ENCODE measurements at places on chromosomes 1 and 21.
A peak's percentile ranks its signal among the peaks of the same experiment; 100 is the strongest.

DNA sequence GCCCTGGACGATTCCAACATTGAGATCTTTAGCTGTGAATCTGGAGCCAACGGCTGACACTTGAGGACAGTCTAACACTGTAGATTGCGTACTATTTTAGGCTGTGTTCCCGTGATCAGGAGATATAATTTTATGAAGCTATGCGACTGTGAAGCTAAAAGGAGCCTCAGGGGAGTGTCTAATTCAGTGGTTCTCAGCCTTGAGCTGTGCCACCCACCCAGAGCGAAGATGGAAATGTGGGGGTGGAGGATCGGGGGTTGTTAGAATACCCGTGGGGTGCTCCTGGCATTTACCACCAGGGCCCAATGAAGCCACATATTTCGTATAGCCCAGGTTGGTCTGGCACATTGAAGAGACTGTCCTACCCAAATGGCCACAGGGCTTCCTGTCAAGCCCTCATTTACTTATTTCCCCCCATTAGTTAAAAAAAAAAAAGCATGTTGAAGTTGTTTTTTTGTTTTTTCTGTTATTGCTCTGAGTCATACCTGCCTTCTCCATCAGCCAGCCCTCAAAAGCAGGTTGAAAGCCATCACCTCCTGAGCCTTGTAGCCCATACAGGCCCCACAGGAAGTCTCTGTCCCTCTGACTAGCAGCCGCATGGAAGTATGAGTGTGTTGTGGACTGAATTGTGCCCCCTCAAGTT, 141.7 kb downstream of the GALNT2 start:
- no peak for DNase-seq

- DNase-seq: peak; percentile 51
These were observed 95.2 kb downstream of the NPHP4 start for GRCh38 chr1:5896706-5897660.

GRCh38 chr21:15894596-15894995, 164.8 kb downstream of the USP25 start:
- DNase-seq: no peak

GRCh38 chr1:188225975-188226374, 1397.2 kb downstream of the PLA2G4A start:
- no peak for DNase-seq

GRCh38 chr1:78475888-78476610, 14.7 kb upstream of the PTGFR start:
- no peak for DNase-seq

DNA sequence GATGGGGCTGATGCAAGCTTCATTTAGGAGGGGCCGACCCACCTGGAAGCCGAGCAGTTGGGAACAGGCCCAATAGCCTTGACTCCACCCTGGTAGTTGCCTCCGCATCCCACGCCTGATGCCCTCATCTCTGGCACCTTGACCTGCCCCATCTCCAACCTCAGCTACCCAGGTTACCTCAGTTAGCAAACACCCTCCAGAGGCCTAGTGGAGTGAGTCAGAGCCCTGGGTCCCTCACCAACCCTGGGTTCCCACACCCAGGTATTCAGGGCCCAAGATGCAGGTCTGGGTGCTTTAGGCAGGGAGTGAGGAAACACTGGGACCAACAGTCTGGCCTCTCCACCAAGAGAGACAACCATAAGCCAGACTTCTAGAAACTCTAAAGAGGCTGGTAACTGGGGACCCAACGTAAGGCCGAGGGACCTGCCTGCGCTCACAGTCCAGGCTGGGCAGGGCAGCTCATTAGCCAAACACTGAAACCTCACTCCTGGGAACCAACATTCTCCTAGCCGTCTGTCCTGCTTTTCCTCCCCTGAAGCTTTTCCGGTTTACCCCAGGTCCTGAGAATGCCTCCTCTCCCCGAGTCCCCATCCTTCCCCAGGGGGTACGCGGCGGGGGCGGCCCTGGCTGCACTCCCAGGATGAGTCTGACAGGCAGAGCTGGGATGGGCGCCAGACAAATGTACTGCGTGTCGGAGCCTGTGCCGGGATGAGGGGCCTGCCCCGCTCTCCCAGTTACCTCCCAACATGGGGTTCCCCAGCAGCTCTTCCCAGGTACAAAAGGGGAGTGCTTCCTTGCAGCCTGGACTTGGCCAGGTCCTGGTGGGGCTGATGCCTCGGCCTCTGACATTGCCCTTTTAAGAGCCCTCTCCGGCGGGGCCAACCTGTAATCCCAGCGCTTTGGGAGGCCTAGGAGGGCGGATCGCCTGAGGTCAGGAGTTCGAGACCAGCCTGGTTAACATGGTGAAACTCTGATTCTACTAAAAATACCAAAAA, 8.9 kb upstream of the CELSR2 start:
- peak; percentile 76 for DNase-seq

- DNase-seq: no peak
These were observed 138.1 kb upstream of the ADAMTS5 start for GRCh38 chr21:27104846-27105431.

- DNase-seq: no peak
These were observed 102.8 kb upstream of the GALNT2 start for GRCh38 chr1:229964281-229964680.

GRCh38 chr21:34986561-34987500, 62.3 kb downstream of the RUNX1 start:
- DNase-seq: no peak

DNA sequence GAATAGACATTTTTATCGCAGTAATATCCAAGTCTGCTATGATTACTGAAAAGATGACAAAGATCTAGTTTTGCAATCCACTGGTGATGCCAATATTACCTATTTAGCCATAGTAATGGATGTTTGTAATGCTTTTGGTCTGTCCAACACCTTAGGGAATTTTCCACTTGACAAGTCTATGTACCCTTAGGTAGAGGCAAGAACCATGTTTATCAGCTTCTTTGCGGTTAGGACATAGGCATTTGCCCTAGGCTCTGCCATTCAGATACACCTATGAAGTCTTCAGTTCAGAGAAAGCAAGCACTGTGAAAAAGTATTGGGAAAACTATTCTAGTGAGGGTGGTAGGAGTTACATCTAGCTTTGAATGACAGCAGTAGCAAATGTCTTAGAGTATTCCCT, 40.2 kb upstream of the SLC35D1 start:
- no peak for DNase-seq

GRCh38 chr1:174999936-175000696, at the start of gene CACYBP:
Gene CACYBP, plus strand, starts transcription at chr1:174999947. Its CDS starts 234 bp downstream, at chr1:175000181.
- DNase-seq: peak; percentile 63

GRCh38 chr1:187336441-187337168, 507.9 kb downstream of the PLA2G4A start:
- DNase-seq: no peak

DNA sequence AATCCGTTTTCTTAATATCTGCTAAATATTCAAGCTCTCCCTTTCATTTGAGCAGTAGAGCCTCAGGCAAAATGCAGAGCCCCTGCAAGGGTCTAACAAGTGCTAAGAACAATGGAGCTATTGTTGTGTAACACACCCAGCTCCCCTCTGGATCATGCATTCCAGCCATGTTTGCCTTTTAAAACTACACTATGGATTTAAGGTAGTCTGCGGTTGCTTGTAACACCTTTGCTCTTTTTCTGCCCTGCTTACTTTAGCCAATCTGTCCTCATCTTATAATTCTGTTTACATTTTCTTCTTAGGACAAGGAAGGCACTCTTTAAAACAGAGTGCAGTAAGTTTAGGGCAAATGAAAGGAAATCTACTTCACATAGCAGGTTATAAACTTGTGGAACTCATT, 60.0 kb upstream of the C1orf105 start:
- DNase-seq: no peak

- no peak for DNase-seq
These were observed 955 bp downstream of the PALMD start for GRCh38 chr1:99646868-99647267.

DNA sequence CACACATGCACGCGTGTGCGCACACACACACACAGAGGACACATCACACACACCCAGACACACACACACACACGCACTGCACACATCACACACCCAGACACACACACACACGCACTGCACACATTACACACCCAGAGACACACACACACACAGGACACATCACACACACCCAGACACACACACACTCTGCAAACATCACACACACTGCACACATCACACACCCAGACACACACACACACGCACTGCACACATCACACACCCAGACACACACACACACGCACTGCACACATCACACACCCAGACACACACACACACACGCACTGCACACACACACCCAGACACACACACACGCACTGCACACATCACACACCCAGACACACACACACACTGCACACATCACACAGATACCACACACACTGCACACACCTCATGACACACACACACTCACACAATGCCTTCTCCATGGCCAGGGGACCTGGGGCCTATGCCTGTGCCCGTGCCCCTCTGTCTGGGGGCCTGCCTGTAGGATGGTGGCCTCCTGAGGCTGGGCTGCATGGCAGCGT, 24.4 kb downstream of the CRYAA start:
- no peak for DNase-seq

DNA sequence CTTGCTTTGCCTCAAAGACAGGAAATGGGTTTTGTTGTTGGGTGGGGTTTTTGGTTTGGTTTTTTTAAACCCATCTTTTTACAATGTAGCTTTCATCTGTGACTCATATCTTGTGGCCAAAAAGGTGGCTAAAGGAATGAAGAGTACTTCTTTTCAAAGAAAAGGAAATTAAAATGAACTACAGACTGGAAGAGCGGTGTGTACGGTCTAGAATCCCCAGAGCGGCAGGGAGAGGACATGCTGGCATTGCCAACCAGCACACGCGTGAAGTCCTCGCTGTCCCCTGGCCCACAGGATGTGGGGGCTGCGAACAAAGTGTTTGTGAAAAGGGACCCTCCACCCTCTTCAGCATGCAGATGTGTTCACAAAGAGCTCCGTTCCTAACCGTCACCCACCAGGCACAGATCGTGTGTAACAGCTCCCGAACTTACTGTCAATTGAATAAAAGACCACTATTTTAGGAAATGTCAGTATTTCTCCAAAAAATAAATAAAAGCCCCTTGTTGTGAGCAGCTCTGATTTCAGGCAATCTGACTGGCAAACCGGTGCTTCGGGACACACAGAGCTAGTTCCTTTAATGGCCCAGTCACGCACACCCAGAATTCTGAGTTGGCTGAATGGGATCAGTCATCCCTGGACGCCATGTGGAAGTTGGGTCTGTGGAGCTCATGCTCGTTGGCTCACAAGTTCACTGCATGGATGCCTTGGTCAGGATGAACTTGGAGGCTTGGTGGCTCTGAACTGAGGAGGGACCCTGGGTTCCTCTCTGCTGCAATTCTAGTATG, 602.9 kb downstream of the NPHP4 start:
- no peak for DNase-seq

DNA sequence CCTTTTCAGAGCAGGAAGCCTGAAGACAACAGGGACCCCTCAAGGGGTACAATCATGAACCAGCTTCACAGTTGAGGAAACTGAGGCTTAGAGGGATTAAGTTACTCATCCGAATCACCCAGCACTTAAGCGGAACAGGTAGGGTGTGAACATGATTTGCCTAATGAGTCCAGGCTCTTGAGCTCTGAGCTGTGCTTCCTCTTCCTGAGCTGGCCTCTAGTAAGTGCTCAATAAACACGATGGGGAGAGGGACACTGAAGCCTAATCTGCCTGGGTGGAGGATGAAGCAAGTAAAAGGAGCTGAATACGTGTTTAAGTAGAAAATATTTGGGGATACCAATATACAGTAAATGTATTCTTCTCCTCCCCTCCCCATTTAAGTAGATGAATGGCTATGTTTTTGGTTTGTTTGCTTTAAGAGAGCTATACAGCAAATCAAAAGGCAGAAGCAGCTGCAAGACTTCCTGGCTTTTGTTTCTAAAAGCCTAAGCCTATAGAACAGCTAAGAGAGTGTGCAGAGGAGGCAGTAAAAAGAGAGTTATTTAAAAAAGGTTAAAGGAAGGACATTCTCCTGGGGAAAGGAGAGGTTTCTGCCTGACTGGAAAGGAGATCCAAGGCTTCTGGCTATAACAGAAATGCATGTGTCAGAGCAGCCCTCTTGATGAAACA, 20.5 kb downstream of the STPG1 start:
- no peak for DNase-seq

DNA sequence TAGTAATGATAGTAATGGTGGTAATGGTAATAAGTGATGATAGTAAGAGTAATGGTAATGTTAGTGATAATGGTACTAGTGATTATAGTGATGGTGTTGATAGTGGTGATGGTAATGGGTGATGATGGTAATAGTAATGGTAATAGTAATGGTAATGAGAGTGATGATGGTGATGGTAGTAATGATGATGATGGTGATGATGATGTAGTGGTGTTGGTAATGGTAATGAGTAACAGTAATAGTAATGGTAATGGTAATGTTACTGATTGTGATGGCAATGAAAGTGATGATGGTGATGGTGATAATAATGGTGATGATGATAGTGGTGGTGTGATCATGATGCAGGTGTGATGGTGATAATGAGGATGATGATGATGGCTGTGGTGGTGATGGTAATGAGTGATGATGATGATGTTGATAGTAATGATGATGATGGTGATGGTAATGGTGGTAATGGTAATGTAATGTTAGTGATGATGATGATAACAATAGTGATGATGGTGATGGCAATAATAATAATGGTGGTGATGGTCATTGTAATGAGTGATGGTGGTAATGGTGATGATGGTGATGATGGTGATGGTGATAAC, 235.0 kb downstream of the MATN1 start:
- no peak for DNase-seq

DNA sequence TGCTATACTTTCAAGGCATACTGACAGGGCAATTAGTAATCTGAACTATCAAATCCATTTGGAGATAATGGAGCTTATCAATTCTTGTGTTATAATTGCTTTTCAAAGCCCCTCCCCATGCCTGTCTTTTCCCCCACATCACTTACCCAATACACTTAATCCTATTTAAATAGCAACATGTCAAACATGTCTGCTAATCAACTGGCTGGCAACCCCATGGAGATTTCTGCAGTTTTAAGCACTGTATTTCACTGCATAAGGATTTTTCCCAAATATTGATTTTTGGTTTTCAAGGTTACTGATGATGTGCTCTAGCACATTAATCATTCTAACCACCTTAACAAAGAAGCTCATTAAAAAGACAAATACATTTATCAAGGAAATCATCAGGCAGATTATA, 800.3 kb downstream of the PLA2G4A start:
- DNase-seq: no peak

- DNase-seq: peak; percentile 93
These were observed at the start of gene HPCAL4 for GRCh38 chr1:39691383-39692151. Gene HPCAL4, minus strand, starts transcription at chr1:39691433. Its CDS starts 6,830 bp downstream, at chr1:39684603.

DNA sequence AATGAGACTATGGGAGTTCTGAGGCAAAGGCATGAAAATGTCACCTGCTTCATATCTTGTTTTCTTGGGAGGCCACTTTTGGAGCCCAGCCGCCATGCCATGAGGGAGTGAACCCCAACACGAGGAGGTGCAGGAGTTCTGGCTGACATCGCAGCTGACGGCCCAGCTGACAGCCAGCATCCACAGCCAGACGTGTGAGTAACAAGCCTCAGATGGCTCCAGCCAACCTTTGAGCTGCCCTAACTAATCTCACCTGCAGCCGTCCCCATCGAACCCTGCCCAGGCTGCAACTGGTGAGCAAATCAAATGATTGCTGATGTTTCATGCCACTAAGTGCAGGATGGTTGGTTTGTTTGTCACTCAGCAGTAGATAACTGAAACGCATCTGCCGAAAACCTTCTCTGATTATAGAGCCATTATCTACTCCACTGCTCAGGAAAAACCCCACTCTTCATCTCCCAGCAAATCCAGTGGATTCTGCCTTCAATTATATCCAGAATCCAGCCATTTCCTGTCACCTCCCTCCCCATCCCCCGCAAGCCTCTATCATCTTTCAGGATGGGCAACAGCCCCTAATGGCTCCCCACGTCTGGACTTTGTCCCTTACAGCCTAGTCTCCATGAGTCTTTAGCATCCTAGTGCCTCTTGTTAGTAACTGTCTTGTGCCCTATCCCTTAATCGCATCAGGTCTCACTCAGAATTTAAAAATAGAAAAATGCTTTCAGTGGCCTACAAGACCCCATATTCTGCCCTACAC, 18.5 kb upstream of the RAB4A start:
- DNase-seq: no peak

All from Ammon's horn (tissue), 1 donor.